ENCODE measurements at places on chromosomes 3 and 15.

- no peak for DNase-seq
Observed at GRCh38 chr3:55692295-55692956, 205.3 kb upstream of the WNT5A start.

- DNase-seq, result no peak
Observed at GRCh38 chr15:89783861-89784685, 7.9 kb downstream of the MESP2 start.

DNA sequence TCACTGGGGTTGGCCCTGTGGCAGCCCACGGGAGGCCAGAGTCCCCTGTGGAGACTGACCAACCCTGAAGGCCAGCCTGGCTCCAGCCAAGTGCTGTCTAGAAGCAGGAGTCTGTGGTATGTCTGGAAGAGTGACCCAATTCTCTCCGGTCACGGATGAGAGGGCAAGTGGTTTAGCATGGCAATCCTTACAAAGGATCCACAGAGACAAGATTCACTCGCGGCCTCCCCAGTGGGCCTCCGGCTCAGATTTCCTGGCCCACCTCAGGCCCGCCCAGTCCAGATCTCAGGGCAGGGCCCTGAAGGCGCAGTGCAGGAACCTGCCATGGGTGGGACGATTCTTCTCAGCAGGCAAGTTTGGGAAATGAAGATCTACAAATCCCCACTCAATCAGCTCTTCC, 5.0 kb upstream of the BCL2L10 start:
- DNase-seq, result no peak

DNA sequence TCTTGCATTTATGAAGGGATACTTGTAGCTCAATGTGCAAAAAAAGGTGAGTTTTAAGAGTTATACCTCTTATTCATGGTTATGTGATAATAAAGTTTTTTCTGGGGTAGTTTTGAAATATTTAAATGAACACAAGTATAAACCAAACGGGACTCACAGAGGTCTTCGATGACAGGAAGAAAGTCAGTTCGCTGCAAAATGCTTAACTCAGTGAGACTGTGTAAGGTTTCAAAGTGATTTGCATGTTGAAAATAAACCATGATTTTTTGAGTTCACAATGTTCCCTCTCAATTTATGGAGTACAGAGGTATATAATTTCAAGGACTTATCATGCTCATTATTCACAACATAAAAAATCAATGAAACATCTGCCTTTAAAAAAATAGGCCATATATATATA, 36.3 kb upstream of the MYH15 start:
- DNase-seq, result no peak

- DNase-seq, result no peak
Observed at GRCh38 chr15:82186719-82187406, 75.7 kb downstream of the EFL1 start.

DNA sequence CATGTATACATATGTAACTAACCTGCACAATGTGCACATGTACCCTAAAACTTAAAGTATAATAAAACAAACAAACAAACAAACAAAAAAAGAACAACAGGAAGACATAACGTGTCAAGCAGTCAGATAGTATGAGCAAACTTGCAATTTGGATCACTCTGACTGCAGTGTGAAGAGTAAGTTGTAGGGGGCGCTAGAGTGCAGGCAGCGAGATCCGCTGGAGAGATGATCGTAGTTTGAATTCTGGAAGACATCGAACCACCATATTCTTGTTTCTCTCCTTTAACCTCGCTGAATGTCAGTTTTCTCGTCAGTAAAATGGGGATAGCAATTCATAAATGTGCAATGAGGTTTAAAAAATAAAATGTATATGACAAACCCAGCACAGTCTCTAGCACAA, 165.2 kb upstream of the LMCD1 start:
- no peak for DNase-seq

DNA sequence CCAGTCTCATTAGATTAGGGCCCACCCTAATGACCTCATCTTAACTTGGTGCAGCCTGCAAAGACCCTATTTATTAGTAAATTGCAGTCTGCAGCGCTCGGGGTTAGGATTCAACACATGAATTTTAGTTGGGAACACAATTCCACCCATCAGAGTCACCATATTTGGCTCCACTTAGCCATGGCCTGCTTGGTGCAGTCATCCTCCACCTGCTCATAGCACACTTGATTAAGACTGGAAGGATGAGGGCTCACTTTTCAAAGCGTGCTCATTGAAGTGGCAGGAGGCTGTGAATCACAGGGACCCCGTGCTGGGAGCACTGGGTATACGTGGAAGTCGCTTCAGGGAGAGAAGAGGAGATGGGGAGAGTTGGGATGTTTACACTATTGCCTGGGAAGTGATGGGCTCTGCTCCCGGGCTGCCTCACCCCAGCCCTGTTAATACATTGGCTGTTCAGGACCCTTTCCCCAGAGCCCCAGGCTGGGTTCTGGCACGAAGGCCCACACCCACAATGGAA, 68.2 kb downstream of the ASB7 start:
- DNase-seq, result no peak

- DNase-seq, result no peak
Observed at GRCh38 chr15:53397041-53397616, 362.3 kb downstream of the WDR72 start.

DNA sequence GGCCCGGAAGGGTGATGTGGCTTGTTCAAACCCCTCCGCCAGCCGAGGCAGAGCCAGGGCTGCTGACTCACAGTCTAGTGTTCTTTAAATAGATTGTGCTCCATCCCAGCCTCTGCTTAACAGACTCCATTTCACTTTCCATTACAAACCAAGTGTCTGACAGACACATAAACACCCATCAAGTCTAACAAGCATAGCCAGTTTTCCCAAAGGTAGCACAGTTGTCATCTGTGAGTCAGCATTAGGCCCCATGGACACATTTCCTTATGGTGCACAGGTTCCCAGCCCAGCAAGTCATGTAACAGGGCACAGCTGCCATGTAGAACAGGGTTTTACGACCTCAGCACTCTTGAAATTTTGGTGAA, 109.9 kb upstream of the RAP2B start:
- no peak for DNase-seq
